CD4-positive, alpha-beta T cell treated with Interleukin-10 for 1 hour (primary cell): ENCODE measurements at places on chromosomes 2 and 18.

DNA sequence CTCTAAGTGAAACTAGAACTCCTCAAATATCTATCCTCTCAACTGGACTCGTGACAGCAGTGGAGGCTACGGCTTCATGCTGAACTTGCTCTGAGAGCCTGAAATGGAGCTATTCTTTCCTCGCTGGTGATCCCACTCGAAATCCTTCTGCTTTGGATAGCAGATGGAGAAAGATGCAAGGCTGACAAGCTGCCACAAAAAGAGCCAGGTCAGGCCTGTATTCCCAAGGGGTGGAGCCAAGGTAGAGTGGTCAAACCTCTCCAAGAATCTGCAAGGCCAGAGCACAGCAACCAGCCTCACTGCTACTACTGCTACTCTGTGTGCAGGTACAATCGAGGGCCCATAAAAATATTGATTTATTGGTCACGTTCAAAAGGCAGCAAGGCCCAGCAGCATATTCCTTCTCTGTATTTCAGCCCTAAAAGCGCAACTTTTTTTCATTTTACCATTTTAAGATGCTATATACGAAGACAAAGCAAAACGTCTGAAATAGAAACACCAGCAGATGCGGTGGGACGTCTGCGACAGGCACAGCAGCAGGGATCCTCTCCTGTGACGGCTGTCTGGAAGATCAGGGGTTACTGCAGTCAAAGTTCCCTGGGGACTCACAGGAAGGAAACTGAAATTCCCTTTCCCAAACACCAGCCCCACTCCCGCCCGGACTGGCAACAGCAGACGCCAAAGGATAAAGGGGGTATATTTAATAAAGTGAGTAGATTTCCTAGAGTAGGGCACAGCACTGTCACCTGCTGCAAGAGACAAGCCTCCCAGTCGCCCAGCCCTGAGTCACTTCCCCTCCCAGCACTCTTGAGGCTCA is 2.4 kb downstream of the SPRED2 start:
- DNase-seq = no peak

DNA sequence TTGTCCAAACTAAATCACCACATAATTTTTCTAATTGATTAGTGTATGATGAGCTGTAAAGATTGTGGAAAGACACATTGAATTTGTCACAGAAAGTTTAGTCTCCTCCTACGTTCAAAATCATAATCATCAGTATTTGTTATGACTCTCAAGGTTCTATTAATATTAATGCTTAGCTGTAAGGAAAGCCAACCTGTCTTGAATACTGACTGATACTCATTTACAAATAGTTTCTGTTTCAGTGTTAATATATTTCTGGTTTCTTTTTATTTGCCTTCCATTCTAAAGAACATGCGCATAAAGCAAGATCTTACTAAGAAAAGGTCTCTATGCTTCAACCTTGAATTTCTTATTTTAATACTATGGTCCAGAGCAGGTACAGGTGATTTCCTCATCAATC is 55.1 kb downstream of the CPS1 start:
- no peak for DNase-seq

GRCh38 chr2:16330571-16330970 is 335.1 kb downstream of the CYRIA start:
- DNase-seq = no peak

DNA sequence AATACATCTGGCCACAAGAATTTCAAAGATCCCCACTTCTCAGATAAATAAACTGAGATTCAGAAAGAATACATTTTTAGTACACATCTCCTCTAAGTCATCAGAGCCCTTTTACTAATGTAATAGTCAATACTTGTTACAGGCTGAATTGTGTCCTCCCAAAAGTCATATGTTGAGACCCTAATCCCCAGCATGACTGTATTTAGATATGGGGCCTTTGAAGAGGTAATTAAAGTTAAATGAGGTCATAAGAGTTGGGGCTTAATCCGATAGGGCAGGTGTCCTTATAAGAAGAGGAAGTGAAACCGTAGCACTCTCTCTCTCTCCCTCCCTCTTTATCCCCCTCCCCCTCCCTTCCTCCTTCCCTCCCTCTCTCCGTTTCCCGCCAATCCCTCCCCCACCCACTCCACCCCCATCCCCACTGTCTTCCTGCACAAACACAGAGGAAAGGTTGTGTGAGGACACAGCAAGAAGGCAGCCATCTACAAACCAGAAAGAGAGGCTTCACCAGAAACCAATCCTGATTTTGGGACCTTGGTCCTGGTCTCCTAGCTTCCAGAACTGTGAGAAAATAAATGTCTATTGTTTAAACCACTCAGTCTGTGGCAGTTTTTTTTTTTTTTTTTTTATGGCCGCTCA is 66.6 kb upstream of the ZNF397 start:
- no peak for DNase-seq

GRCh38 chr2:1366546-1367134 is 46.6 kb upstream of the TPO start:
- DNase-seq = no peak

GRCh38 chr2:24818721-24819167 is 25.5 kb downstream of the CENPO start:
- DNase-seq = no peak

DNA sequence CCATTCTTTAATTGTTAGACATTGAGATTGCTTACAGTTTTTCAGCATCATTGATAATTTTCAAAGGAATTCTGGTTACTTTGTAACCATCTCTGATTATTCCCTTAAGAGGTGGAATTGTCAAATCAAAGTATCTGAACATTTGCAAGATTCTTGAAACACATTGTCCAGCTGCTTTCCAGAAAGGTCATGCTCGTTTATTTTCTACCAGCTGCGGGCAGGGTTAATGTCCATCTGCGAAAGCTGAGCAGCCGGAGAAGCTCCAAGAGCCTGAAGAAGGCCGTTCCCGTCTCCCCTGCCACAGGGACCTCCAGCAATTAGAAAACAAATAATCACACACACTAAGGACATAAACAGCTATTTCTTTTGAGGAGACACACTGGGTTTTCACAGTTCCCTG is 76.1 kb upstream of the TXNDC2 start:
- no peak for DNase-seq

DNA sequence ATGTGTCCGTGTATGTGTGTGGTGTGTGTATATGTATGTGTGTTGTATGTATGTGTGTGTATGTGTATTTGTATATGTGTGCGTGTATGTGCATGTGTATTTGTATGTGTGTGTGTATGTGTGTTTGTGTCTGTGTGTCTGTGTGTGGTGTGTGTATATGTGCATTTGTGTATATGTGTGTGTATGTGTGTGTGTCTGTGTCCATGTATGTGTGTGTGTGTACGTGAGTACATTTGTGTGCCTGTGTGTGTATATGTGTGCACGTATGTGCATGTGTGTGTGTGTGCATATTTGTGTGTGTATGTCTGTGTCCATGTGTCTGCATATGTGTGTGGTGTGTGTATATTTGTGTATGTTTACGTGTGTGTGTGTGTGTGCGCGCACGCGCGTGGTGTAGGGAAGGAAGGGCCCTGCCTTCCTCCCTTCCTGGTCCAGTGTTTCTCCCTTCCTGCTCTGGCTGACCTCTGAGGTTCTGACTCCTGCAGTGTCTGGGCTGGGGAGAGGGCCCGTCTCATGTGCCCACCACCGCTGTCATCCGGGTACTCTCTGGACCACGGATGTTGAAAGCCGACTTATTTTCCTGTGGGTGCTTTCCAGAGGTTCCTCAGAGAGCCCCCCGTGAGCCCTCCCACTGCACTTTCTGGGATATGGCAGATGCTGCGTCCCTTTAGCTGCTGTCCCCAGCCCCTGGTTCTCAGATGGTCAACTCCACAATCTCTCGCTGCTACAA is 209.5 kb downstream of the DYSF start:
- DNase-seq = no peak

DNA sequence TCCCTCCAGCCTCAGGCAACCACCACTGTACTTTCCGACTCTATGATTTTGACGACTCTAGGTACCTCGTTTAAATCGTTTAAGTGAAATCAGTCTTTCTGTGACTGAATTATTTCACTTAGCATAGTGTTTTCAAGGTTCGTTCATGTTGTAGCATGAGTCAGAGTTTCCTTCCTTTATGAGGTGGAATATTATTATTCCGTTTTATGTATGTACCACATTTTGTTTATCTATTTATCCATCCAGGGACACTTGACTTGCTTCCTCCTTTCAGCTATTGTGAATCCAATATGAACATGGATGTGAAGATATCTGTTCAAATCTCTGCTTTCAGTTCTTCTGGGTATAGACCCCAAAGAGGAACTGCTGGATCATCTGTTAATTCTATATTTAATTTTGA is 19.1 kb downstream of the IL1R2 start:
- DNase-seq = no peak

- DNase-seq = no peak
Measured at GRCh38 chr18:261398-262073, 6.3 kb downstream of the THOC1 start.

DNA sequence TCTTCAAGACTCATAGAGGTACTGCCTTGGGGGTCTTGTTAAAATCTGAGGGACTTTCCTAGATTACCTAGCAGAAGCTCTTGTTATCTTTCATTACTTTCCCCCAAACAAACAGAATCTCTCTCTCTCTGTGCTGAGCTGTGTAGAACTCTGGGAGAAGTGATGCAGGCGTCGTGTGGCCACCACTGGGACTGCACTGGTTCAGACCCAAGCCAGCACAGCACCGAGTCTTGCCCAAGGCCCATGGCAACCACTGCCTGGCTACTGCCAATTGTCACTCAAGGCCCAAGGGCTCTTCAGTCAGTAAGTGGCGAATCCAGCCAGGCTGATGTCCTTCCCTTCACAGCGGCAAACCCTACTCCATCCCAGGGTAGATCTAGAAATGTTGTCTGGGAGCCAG is 28.6 kb downstream of the PPP1R1C start:
- DNase-seq = no peak

- peak; percentile 19 for DNase-seq
Measured at GRCh38 chr2:111209045-111209514, 88.4 kb downstream of the BCL2L11 start.

DNA sequence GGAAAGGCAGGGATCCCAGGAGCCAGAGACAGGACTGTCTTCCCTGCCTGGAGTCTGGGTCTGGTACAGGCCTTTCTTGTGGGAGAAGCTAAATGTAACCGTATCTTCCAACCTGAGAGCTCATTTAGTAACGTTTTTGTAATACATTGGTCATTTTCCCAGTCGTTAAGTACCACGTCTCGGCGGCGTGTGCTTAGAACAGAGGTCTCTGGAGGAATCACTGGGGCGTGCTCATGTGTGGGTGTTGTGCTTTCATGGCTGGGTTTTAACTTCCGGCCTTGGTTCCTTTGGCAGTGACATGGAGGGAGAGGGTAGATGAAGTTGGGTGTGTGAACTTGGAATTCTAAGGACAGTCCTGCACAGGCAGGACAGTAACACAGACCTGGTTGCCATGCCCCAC is 79.7 kb downstream of the NCK2 start:
- DNase-seq = no peak

GRCh38 chr18:72391951-72392350 is 152.2 kb downstream of the CBLN2 start:
- DNase-seq = no peak

DNA sequence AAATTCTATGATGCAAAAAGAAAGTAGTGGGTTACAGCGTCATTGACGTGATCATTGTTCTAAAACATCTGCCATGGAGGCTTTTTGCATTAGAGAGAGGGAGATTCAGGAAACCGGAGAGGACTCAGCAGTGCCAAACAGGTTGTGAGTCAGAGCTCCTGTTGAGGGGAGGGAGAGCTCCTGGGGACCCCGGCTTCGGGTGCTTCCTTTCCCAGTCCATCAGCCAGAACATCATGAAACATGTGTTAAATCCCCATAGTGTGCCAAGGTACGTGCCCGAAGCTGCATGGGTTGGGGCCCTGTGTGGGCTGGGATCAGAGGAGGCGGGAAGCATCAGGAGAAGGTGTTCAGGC is 791 bp upstream of the CYRIA start:
- DNase-seq = no peak

GRCh38 chr2:223081789-223082188 is 29.8 kb downstream of the KCNE4 start:
- DNase-seq = no peak

GRCh38 chr18:25299426-25300300 is 52.3 kb downstream of the ZNF521 start:
- DNase-seq = no peak

GRCh38 chr18:9323750-9324445 is 10.7 kb upstream of the TWSG1 start:
- no peak for DNase-seq

GRCh38 chr2:166134252-166135151 is 6.7 kb upstream of the SCN1A start:
- no peak for DNase-seq

DNA sequence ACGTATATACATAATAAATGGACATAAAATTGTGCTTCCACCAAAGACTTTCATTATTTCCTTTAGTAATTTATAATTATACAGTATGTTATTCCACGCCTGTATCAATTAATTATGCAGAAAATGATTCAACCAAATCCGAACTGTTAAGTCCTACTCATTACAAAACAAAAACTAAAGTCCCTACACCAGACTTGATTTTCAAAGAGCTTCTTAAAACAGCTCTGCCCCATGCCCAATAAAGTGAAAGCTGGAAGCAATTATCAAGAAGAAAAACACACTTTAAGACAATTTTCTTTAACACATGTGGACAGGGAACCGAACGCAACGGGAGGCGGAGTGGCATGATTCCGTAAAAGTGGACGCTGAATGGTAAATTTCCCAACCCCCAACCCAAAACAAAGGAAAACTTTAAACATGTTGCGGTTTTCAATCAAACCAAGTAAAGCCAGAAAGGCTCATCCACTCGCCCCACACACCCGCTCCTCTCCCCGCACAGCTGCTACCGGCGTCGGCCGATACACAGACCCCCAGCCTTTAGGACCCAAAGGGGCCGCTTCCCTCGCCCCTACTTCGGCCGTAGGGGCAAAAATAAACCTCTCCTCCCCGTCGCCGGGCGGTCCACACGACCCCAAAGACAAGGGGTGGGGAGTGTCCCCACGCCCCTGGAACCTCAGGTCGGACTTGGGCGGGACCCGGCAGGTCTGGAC is 705 bp downstream of the YES1 start:
- peak; percentile 16 for DNase-seq

DNA sequence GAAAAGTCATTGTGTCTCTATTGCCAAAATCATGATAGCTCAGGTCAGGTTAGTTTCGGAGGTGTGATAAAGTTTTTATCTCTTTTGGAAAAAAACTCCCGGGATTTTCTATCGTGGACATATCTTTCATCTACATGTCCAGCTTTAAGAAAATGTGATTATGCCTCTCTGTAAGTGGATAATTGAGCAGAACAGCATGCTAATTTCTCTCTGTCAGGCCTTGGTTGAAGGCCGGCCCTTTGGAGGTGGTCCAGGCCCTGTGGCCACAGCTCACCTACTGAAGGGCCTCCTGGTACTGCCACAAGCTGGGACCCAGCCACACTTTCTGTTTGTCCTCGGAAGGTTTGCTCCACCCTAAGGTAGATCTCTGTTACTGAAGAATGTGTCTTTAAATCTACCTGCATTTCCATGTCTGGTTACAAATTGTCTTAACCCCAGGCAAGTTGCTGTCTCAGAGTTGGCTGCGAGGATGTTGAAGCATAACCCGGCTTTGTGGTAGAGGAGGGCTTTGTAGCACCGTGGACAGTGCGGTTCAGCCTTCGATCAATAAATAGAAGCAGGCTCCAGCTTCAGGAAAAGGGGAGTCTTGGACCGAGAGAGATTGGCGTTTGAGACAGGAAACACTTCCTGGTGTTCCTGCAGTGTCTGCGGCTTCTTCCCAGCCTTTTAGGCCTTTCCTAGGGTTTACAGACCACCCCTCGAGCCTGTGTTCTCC is 25.5 kb downstream of the TCF7L1 start:
- no peak for DNase-seq
